ENCODE measurements at places on chromosomes 6 and 20.

DNA sequence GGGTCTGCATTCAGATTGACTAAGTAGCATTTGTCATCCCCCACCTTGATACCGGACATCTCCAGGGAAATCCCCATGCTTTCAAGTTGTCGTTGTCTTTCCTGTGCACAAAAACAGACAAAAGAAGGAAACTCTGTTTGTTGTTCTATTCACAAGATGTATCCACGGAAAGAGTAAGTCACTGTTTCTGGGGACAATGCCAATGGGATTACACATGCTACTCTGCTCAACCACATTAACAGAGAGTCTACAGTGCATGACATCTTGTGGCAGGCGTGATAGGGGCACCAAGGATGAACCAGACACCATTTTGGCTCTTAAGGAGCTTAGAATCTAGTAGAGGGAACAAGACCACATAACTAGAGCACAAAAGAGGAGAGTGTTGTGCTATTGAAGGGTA lies 124.4 kb upstream of the NUP153 start:
- no peaks in the 10 kb centered on the region for H3K27me3 ChIP-seq
- H3K27ac ChIP-seq, result no peak overlapping the region
- no peak for DNase-seq
- H3K36me3 ChIP-seq, result peaks cover 47% of the 10 kb centered on the region
- no peak overlapping the region for H3K4me3 ChIP-seq

GRCh38 chr6:26075063-26075717 lies 12.0 kb upstream of the HFE start:
- no peaks in the 10 kb centered on the region for H3K4me1 ChIP-seq
- no peak for DNase-seq
- H3K27ac ChIP-seq, result no peak overlapping the region

- no peaks in the 10 kb centered on the region for H3K36me3 ChIP-seq
- H3K4me1 ChIP-seq, result no peaks in the 10 kb centered on the region
- H3K27me3 ChIP-seq, result no peaks in the 10 kb centered on the region
These were observed 15.7 kb downstream of the GSTA1 start for GRCh38 chr6:52787917-52788316.

- peak overlapping the region; percentile 38 for H3K27ac ChIP-seq
- H3K36me3 ChIP-seq, result peaks cover 74% of the 10 kb centered on the region
- no peak for DNase-seq
- H3K4me3 ChIP-seq, result no peak overlapping the region
- peaks cover 7% of the 10 kb centered on the region for H3K4me1 ChIP-seq
These were observed 46.3 kb downstream of the EZR start for GRCh38 chr6:158772851-158773371.

GRCh38 chr20:42565235-42565995 lies 624.3 kb downstream of the PTPRT start:
- H3K27ac ChIP-seq, result no peak overlapping the region
- no peaks in the 10 kb centered on the region for H3K36me3 ChIP-seq
- peaks cover 4% of the 10 kb centered on the region for H3K27me3 ChIP-seq
- H3K4me1 ChIP-seq, result no peaks in the 10 kb centered on the region
- no peak for DNase-seq

DNA sequence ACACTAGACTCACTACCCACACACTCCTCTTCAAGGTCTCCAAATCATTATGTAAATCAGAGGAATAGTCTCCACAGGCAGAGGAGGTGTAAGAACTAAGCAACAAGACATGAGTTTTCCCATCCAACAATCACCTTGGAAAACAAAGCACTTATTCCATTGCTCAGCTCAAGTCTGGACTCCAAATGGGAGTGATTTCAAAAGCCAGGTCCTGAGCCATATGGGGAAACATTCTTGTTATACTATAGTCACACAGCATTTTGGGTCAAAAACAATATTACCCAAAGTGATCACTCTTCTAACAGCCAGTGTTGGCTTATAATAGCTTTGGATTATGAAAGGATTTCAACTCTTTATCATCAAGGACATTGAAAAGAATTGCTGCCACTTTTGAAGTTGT lies 3.6 kb upstream of the PRPH2 start:
- DNase-seq, result no peak
- H3K27ac ChIP-seq, result no peak overlapping the region
- H3K4me1 ChIP-seq, result peaks cover 7% of the 10 kb centered on the region
- no peaks in the 10 kb centered on the region for H3K27me3 ChIP-seq
- H3K4me3 ChIP-seq, result no peak overlapping the region
- H3K36me3 ChIP-seq, result no peaks in the 10 kb centered on the region

GRCh38 chr20:5741089-5741488 lies 9.1 kb upstream of the SHLD1 start:
- no peak overlapping the region for H3K27ac ChIP-seq
- no peak overlapping the region for H3K4me3 ChIP-seq
- no peaks in the 10 kb centered on the region for H3K36me3 ChIP-seq
- H3K27me3 ChIP-seq, result no peaks in the 10 kb centered on the region
- peak; percentile 33 for DNase-seq
- no peaks in the 10 kb centered on the region for H3K4me1 ChIP-seq

DNA sequence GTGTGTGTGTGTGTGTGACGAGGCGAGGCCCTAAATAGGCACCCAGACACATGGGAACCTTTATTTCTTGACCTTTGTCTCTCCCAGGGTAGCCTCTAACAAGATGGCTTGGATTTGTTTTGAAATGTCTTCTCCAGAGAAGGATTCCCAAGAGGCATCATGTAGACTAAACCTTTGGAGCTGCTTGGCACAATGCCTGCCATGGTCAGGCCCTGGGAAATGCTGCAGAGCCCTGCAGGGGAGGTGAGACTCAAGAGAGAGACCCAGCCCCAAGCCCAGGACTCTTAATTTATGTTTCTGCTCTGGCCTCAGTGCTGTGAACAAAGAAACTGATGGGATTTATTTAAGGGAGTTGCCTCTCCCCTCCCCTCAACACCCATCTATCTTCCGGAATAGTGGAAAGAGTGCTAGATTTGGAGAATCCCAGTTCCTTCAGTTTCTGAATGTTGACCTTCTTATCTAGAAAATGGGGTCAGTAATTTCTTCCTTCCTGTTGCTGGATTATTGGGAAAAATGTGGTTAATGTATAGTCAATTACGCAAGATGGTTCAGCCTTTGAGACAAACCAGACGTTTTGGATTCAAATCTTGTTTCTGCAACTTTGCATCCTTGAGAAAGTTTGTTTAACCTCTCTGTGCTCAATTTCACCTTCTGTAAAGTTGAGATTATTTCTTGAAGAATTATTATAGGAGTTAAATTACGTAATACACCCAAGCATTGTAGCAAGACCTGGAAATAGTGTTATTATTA lies 434.8 kb downstream of the MAFB start:
- no peak overlapping the region for H3K27ac ChIP-seq
- H3K4me3 ChIP-seq, result no peak overlapping the region
- peak; percentile 65 for DNase-seq
- no peaks in the 10 kb centered on the region for H3K4me1 ChIP-seq
- H3K36me3 ChIP-seq, result no peaks in the 10 kb centered on the region

GRCh38 chr6:33733709-33734007 lies 13.0 kb downstream of the IP6K3 start:
- no peaks in the 10 kb centered on the region for H3K27me3 ChIP-seq
- H3K27ac ChIP-seq, result no peak overlapping the region
- H3K4me1 ChIP-seq, result peaks cover 9% of the 10 kb centered on the region
- H3K4me3 ChIP-seq, result no peak overlapping the region

GRCh38 chr6:25392372-25392771 lies 113.2 kb downstream of the CARMIL1 start:
- H3K27me3 ChIP-seq, result no peaks in the 10 kb centered on the region
- H3K4me3 ChIP-seq, result no peak overlapping the region
- DNase-seq, result no peak
- H3K36me3 ChIP-seq, result no peaks in the 10 kb centered on the region

GRCh38 chr6:87257975-87258374 lies 64.4 kb upstream of the SMIM8 start:
- no peak overlapping the region for H3K4me3 ChIP-seq
- H3K36me3 ChIP-seq, result peaks cover 57% of the 10 kb centered on the region
- no peak for DNase-seq
- H3K4me1 ChIP-seq, result no peaks in the 10 kb centered on the region
- H3K27ac ChIP-seq, result no peak overlapping the region

DNA sequence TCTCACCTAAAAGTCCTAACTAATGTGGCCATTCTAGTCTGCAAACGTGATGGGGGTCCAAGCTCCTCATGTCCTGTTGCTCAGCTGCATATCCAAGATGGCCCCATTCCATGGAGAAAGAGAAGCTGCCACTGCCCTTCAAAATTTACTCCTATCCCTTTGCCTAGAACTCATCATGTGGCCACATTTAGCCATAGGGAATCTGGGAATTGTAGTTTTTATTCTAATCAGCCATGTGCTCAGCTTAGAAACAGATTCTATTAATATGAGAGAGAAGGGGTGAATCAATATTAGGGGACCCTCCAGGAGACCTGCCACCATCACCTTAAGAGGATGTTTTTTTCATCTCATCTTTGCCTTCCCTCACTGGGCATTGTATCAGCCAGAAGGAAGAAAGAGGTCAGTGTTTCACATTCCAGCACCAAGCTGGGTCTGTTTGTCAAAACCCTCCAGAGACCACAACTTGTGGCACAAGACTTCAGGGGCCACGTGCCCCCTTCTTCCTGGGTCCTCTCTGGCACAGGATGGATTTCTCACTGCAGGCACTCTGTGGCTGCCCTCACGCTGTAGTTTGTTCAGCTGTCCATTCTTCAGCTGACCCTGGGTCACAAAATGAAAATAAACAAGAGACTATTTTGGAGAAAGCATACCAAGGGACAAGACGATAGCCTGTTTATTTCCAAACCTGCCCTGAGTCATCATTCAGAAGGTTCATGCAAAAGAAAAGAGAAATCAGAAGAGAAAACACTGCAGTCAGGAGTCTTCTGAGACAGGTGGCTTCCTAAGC lies 172.0 kb downstream of the EYA2 start:
- no peaks in the 10 kb centered on the region for H3K36me3 ChIP-seq
- H3K27ac ChIP-seq, result no peak overlapping the region
- no peak for DNase-seq
- no peak overlapping the region for H3K4me3 ChIP-seq

DNA sequence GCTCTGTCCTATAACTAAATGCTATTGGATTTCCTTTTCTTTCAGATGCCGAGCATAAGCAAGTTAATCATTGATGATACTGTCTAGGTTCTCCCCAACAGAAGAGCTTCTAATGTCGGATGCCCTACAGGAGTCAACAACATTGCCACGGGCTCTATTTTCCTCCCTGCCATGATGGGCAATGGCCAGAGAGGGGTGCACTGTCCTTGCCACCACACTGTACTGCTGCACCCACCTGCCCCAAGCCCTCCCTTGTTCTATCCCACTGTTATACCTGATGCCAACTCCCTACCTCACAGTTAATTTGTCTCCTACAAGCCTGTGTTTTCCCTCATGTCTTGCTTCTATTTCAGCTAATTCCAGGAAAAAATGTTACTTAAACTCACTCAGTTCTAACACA lies 773.6 kb upstream of the CHD6 start:
- DNase-seq, result no peak
- H3K4me3 ChIP-seq, result no peak overlapping the region
- no peaks in the 10 kb centered on the region for H3K36me3 ChIP-seq
- no peak overlapping the region for H3K27ac ChIP-seq
- H3K4me1 ChIP-seq, result no peaks in the 10 kb centered on the region

- no peaks in the 10 kb centered on the region for H3K27me3 ChIP-seq
- no peak for DNase-seq
- H3K4me1 ChIP-seq, result no peaks in the 10 kb centered on the region
- no peak overlapping the region for H3K4me3 ChIP-seq
- no peak overlapping the region for H3K27ac ChIP-seq
These were observed 25.8 kb downstream of the SEC23B start for GRCh38 chr20:18533491-18533890.

GRCh38 chr6:164344801-164345291 lies 930.3 kb downstream of the QKI start:
- H3K27ac ChIP-seq, result no peak overlapping the region
- no peaks in the 10 kb centered on the region for H3K36me3 ChIP-seq
- H3K4me3 ChIP-seq, result no peak overlapping the region
- H3K4me1 ChIP-seq, result no peaks in the 10 kb centered on the region
- no peaks in the 10 kb centered on the region for H3K27me3 ChIP-seq

DNA sequence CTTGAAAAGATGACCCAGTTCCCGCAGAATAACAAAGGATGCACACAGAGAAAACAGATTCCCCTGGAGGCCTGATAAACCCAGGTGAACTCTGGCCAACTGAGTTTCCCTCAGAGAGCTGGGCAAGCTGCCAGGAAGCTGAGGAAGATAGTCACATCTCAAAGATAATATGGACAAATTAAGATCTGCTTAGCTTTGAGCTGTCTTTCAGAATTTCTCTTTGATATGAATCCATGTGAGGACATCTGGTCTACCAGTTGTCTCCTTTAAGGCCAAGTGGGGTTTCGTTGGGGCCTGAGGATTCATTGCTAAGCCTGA lies 59.5 kb downstream of the ID4 start:
- H3K4me3 ChIP-seq, result no peak overlapping the region
- DNase-seq, result no peak
- no peaks in the 10 kb centered on the region for H3K4me1 ChIP-seq
- H3K36me3 ChIP-seq, result no peaks in the 10 kb centered on the region

GRCh38 chr6:63805808-63806572 lies 170.4 kb downstream of the PHF3 start:
- H3K27me3 ChIP-seq, result no peaks in the 10 kb centered on the region
- H3K4me1 ChIP-seq, result no peaks in the 10 kb centered on the region
- peak; percentile 83 for DNase-seq

GRCh38 chr6:129016844-129017243 lies 133.9 kb downstream of the LAMA2 start:
- H3K27me3 ChIP-seq, result no peaks in the 10 kb centered on the region
- no peaks in the 10 kb centered on the region for H3K36me3 ChIP-seq
- no peak overlapping the region for H3K27ac ChIP-seq
- no peaks in the 10 kb centered on the region for H3K4me1 ChIP-seq

DNA sequence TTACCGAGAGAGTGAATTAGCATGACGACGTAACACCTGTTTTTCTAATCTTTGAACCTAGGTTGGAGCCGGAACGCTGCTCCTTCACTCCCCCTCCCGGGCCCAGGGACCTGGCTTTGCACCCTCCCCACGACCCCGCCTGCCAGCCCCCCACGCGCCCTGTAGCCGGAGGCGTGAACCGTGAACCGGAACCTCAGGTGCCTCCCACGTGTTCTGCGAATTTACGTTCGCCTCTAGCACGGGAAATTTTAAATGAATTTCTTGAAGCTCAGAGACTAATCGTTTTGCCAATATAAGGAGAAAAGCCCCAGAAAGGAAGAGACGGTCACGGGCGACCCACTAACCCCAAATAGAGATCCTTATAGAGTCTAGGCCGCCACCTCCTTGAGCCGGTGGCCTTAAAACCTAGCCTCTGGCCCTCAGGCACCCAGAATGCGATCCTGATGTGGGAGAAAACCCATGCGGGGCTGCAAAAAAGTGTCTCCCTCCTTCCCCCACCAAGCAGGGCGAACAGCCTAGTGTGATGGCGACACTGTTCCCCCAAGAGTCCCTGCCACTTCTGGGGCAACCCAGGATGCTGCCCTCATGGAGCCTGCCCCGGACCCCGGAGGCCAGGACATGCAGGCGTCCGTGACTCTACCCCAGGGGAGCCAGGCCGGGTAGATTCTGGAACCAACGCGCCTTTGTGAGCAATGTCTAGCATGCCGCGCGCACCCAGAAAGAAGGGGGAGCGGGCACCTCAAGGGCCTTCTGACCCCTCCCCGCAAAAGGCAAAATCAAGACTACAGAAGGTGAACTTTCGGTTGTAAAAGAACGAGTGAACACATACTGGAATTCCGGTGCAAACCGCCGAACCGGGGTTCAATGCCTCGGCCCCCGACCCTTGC lies 2.7 kb upstream of the SIM1 start:
- peaks cover 100% of the 10 kb centered on the region for H3K27me3 ChIP-seq
- no peak overlapping the region for H3K27ac ChIP-seq
- no peak for DNase-seq
- H3K36me3 ChIP-seq, result no peaks in the 10 kb centered on the region
- no peak overlapping the region for H3K4me3 ChIP-seq

Measured in cardiac muscle cell (in vitro differentiated cells and primary cell).